ENCODE measurements at places on chromosomes 3 and 15.

- no peak for DNase-seq
Measured at GRCh38 chr15:27124287-27124871, 153.4 kb downstream of the GABRG3 start.

GRCh38 chr15:22811640-22812039 is 25.2 kb downstream of the NIPA1 start:
- no peak for DNase-seq

GRCh38 chr3:38313263-38313662 is 31.2 kb downstream of the SLC22A14 start:
- no peak for DNase-seq

DNA sequence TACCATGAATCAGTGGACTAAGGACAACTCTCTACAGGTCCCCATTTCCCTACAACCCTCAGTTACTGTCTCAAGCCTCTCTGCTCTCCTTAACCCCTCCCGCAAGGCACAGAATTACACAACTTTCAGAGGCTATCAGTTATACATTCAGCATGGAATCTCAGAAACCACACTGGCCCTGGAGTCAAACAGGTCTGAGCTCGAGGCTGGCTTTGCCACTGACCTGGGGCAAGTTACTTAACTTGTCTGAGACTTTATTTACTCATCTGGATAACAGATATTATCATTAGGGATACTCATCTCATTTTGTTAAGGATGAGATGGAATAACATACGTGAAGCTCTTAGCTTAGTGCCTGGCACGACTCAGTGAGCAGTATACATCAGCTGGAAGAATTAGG is 95.2 kb downstream of the WDR76 start:
- no peak for DNase-seq
